ENCODE measurements at places on chromosomes 2 and 18. TPM values are rescaled to one million over a fixed set of nuclear protein-coding genes. Genes with fewer than 3 reads are reported as not detected.

The PLGLB2 gene
- not detected for total RNA-seq

The SANBR gene
- 7.9 TPM for total RNA-seq

The IL1F10 gene
- total RNA-seq, result not detected

The RFX8 gene
- not detected for total RNA-seq

The RNF125 gene
- total RNA-seq, result 0.18 TPM

The IL36B gene
- 0.37 TPM for total RNA-seq

The PDCD1 gene
- total RNA-seq, result not detected

The HOXD10 gene
- total RNA-seq, result 5.5 TPM

The ZBTB7C gene
- not detected for total RNA-seq

The GAREM1 gene
- 4.4 TPM for total RNA-seq

The ITGB6 gene
- total RNA-seq, result 0.79 TPM

The ALK gene
- not detected for total RNA-seq

The KLHL14 gene
- not detected for total RNA-seq

The SLC5A7 gene
- total RNA-seq, result not detected

The SLC19A3 gene
- 2.9 TPM for total RNA-seq

The COL6A3 gene
- total RNA-seq, result 0.15 TPM

The FBXO15 gene
- total RNA-seq, result 0.90 TPM

The TMEM87B gene
- total RNA-seq, result 16.8 TPM

The REG3G gene
- not detected for total RNA-seq

The KCNIP3 gene
- total RNA-seq, result 1.4 TPM

The DUSP19 gene
- total RNA-seq, result 0.25 TPM

The NRBP1 gene
- 132 TPM for total RNA-seq

The STAMBP gene
- 49.3 TPM for total RNA-seq

The DSG1 gene
- total RNA-seq, result not detected

The PRKAG3 gene
- not detected for total RNA-seq

The C2orf42 gene
- total RNA-seq, result 7.0 TPM

The IL1R2 gene
- 0.63 TPM for total RNA-seq

The CTAGE1 gene
- not detected for total RNA-seq

The ALPI gene
- total RNA-seq, result not detected

The SF3B6 gene
- total RNA-seq, result 166 TPM

The AQP12A gene
- not detected for total RNA-seq

The CHRNG gene
- total RNA-seq, result not detected

The SULT1C4 gene
- 0.27 TPM for total RNA-seq

The KCNK3 gene
- total RNA-seq, result 0.84 TPM

The NOL4 gene
- total RNA-seq, result not detected

The SF3B1 gene
- total RNA-seq, result 162 TPM

The CRYGC gene
- not detected for total RNA-seq

The NAT8 gene
- not detected for total RNA-seq

The CREG2 gene
- total RNA-seq, result 9.9 TPM

The EPB41L3 gene
- total RNA-seq, result 0.52 TPM

The PPP4R3B gene
- 30.1 TPM for total RNA-seq

The LRRTM4 gene
- total RNA-seq, result not detected

The XDH gene
- 0.96 TPM for total RNA-seq

The PIEZO2 gene
- 1.3 TPM for total RNA-seq

The SATB2 gene
- 3.4 TPM for total RNA-seq

The WDR43 gene
- total RNA-seq, result 91.5 TPM

The MFSD2B gene
- total RNA-seq, result 0.20 TPM

The ASB18 gene
- total RNA-seq, result not detected

The HJURP gene
- total RNA-seq, result 93.0 TPM

The TEX44 gene
- total RNA-seq, result not detected

The MRPL19 gene
- 66.0 TPM for total RNA-seq

The PAIP2B gene
- total RNA-seq, result 0.36 TPM

The DPP4 gene
- total RNA-seq, result 0.79 TPM

The SP140L gene
- 4.4 TPM for total RNA-seq

The TRIM54 gene
- 0.73 TPM for total RNA-seq

The SERPINB4 gene
- not detected for total RNA-seq

Data from A549 treated with ZK216348 at 1 μM for 4 hours (cell line).